NT2/D1 (cell line): ENCODE measurements at places on chromosomes 12 and 14.

DNA sequence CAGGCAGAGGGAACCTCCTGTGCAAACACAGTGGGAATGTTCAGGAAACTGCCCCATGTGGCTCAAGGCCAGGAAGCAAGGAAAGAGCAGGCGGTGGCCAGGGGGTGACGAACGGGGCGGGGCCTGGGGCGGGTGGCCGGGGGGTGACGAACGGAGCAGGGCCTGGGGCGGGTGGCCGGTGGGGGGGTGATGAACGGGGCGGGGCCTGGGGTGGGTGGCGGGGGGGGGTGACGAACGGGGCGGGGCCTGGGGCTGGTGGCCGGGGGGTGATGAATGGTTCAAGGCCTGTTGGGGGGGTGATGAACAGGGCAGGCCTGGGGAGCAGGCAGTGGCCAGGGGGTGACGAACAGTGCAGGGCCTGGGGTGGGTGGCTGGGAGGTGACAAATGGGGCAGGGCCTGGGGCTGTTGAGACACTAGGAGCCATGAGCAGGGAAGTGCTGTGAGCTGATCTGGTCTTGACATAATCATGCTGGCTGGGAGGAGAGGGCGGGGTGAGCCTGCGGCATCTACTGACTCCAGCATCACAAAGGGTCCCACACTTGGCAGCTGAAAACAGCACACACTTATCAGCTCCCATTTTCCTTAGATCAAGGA lies 62.7 kb upstream of the FBRSL1 start:
- DNase-seq = no peak

GRCh38 chr12:130775953-130776856 lies 60.1 kb upstream of the RIMBP2 start:
- DNase-seq = no peak

DNA sequence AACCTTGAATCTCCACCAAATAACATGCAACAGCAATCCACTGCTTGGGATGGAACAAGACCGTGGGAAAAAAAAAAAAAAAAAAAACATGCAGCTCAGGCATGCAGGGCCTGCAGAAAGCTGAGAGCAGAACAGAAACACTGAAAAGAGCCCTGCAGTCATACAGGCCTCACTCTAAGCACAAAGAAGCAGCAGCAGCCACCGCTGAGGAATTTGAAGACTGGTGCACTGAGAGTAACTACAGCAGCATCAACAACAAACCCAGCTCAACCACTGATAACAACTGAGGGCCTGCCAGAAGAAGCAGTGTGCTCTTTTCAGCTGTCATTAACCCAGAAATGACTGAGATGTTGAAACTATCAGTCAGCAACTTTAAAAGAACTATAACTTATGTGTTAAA lies 354.7 kb upstream of the TMTC1 start:
- DNase-seq = peak; percentile 88

- no peak for DNase-seq
Measured at GRCh38 chr14:98944989-98945388, 327.0 kb downstream of the BCL11B start.

DNA sequence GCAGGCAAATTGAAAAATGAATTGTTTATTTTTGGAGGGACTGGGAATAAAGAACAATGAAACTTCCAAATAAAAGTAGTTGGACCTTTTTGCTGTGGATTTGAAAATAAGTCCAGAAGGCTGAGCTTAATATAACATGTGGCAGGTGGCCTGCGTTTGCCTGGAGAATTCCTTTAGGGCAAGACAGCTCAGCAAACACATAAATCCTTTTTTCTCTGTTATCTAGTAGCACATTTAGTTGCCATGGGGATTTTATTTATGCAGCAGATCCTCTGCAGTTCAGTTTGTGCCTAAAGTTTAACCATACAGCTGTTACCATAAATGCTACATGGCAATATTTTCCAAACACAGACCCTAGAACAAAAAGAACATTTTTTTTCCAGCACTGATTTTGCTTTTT lies 180.0 kb downstream of the NPAS3 start:
- DNase-seq = no peak

DNA sequence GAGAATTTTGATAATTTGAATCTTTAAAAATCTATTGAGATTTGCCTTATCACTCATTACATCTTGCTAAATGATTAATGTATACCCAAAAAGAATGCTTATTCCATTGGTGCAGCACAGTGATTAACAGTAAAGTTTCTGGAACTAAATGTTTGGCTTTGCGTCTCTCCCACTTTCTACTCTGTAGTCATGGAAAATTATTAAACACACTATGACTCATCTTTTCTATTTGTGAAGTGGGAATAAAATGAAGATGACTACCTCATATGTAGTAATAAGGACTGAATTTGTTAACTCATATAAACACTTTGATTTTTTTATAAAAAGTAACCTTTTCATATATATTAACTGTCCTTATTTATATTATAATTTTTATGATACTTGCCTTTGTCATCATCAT lies 118.1 kb downstream of the RERGL start:
- no peak for DNase-seq

GRCh38 chr12:28209782-28210181 lies 19.5 kb downstream of the CCDC91 start:
- DNase-seq = no peak

DNA sequence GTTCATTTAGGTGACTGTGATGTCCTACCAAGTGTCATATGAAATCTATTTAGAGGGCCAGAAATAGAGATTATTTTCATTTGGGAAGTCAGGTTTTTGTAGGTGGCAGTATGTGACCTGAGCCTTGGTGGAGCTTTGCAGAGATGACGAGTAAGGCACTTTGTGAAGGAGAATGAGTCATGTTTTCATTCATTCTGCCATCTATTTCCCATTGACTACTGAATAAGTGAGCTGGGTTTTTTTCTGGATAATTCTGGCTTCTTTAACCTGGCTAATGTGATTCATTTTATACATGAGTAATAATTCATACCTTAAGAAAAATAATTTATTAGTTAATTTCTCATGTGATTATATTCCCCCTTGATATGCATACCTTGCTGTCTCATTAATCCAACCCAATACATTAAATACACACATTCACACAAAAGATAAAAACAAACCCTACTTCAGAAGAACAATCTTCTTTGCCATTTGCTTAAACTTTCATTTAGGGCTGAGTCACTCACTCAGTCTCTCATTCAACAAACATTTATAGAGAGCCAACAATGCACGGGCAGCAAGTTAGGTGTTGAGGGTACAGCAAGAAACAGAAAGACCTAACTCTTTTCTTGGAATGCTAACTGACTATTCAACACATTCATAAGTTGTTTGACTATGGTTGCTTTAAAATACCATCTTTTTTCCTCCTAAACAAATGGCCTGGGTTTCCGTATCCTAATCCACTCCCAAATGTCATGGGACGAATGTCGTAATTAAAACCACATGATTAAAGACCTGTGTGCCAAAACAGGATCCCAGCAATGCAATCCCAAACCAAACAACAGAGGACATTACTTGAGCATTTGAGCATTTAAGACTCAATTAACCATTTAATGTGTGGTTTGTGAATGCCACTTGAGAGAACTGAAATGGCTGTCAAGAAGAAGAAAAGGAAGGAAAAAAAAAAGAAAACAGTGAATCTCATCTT lies 78.0 kb downstream of the KITLG start:
- no peak for DNase-seq

- no peak for DNase-seq
Measured at GRCh38 chr14:104339829-104340228, 201.4 kb downstream of the KIF26A start.

- no peak for DNase-seq
Measured at GRCh38 chr14:105026033-105026785, 5.3 kb upstream of the CDCA4 start.

- no peak for DNase-seq
Measured at GRCh38 chr12:32906399-32907165, 10.0 kb upstream of the PKP2 start.

DNA sequence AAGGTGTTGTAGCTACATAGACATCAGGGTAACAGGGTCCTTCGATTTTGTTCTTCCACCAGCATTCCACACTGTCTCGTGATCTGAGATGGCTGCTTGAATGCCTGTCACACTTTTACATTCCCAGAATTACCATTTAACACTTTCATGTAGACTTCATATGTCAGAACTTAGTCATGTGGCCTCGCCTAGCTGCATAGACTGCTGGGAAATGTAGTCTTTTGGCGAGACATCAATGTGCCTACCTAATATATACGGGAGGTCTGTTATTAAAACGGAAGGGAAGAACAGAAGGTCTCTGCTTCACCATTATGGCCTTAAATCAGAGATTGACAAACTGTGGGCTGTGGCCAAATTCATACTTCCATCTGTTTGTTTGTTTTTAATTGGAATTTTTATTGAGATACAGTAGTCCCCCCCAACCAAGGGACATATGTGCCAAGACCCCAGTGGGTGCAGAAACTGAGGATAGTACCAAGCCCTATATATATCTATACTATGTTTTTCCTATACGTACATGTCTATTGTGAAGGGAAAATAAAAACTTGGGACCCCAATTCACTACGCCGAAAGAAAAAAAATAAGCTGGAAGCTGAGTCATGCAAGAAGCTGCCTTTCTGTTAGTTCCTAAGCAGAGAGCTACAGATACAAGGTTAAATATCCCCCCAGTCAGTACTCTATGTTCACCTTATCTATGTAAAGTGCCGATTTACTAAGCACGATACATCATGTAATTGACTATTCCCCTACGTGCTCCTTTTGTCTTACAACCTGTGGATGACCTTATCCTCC lies 11.3 kb upstream of the HRK start:
- DNase-seq = no peak

DNA sequence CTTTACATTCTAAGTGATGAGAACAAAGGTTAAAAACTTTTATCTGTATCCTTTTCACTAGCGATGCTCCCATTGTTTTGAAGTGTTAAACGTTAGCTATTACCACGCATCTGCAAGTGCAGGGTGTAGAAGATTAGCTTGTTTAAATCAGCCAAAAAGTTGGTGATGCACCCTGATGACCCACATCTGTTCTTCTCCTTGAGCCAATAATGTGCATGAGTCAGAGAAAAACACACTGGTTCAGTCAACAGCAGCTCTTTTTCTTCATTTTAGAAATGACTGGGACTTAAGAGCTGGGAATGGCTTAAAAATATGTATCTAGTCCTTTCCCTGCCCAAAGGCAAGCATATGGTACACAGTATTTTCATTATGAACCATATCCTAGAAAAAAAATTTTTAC lies 323.5 kb upstream of the PDE3A start:
- DNase-seq = no peak

DNA sequence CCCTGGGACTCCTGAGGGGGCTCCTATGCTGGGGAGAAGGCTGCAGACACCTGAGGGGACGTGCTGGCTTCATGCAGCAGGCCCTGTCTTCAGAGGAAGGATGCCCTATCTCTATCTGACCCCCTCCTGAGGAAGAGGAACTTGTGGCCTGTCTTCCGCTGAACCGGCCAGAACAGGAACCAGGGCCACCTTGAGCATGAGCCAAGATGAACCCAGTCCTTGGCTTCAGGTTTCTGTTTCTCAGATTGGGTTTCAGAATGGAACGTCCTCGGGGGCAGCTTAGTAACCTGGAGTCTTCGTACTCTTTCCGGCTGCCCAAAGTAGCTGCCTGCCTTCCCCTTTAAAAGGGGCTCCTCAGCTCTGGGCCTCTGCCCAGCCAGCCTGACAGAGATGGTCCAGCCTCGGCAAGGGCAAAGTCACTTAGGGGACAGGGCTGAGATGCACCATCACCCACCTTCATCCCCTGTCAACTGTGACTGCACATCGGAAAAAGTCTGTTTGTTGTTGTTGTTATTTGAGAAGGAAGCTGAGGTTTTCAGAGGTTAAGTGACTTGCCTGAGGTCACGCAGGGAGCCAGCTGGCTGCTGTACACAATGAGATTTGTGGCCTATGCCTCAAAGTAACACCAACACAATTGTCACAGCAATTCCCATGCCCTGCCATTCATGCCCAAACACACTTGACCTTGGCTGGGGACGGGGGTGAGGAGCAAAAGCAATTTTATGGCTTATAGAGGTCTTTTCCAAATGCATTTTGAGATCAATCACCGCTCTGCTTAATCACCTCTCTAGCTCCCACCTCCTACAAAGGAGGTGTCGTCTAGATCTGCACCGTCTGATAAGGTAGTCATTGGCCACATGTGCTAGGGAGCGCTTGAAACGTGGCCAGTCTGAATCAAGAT lies 13.4 kb downstream of the ASB2 start:
- no peak for DNase-seq

DNA sequence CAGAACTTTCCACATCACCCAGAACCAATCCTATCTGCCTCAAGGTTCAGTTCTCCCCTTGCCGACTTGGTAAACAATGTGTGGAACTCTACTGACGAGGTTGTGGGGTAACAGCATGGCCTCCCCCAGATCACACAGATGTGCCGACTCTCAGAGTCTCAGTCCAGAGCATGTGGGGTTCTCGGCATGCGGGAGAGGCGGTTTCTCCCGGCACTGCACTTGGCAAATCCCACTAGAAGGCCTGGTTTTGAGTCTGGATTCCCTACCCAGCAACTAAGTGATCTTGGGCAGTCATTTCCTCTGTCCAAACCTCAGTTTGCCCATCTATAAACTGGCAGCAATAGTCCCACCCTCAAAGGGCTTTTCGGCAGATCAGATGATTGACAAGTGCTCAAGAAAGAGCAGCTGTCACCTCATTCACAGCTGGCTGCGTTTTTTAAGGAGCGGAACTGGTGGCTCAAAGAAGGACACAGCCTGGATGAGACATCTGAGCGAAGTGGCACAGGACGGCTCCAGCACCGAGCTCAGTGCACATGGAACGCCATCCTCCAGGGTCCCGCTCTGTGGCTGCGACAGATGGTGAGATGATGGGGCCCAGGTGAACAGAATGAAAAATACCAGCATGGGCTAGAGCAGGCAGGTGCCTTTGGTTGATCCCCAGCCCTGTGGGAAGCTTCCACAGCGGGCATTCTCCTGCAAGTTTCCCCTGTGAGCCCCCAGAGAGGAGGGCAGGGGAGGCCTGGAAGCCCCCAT lies 7.3 kb downstream of the TESC start:
- no peak for DNase-seq

DNA sequence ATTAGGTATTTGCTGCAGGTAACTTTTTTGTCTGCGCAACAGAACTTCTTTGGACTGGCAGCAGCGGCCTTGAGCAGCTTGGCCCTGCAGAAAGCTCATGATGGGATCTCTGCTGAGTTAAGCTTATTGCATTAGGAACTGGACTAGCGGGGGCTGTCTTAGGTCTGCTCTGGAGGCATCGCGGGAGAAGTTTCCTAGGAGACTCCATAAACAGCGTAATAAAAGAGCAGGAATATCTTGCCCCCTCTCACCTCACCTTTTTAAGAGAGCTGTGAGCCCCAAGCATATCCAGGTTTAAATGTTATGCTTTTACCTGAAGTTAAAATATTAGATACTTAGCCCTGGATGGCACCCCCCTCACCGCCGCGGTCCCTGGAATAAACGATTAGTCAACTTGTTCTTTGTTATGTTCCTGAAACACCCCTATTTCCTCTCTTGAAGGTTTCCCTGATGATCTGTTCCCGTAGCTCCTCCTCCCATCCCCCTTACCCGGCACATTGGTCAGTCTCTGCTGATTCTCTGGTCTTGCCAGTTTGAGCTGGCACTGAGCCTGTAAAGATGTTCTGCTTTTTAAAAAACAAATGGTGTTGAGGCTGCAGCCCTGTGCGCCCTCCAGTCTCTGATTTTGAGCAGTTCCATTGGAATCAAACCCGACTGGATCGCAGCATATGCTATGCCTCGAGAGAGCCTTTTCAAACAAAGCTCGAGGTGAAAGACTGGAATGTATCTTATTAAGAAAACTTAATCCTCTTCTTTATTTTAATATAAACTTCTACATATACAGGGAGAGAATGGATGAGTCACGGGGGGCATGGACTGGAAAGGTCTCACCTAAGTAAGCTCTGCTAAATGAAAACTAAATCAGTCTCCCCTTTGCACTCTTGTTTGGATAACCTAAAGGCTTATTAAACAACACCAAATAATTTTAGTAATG lies 1.9 kb downstream of the MLXIP start:
- no peak for DNase-seq
